ENCODE measurements at places on chromosomes 5 and 9.

GRCh38 chr9:87613265-87614111 is 112.4 kb upstream of the CTSL start:
- no peak for DNase-seq

DNA sequence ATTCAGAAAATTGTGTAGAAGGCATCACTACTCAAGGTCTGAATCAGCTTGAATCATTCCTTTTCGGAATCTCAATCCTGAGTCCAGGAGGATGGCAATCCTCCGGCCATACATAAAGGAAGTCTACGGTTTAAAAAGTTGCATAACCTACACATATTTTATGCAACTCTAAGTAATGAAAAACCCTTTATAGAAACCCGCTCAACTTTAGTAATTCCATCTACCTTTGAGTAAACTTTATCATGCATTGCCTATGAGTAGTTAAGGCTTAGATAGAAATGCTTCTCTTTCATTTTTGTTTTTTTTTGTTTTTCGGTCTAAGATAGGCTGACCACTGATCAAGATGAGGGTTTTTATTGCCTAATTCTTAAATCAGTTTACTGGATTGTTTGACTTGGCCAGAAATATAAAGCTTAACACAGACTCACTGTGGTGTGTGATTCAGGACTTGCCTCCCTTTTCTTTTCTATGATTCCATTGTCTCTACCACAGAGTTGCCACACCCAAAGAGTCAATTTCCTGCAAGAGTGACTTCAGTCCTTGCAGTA is 85.0 kb downstream of the LURAP1L start:
- DNase-seq = no peak

- DNase-seq = no peak
Measured at GRCh38 chr5:150361301-150361700, 3.8 kb downstream of the TCOF1 start.

DNA sequence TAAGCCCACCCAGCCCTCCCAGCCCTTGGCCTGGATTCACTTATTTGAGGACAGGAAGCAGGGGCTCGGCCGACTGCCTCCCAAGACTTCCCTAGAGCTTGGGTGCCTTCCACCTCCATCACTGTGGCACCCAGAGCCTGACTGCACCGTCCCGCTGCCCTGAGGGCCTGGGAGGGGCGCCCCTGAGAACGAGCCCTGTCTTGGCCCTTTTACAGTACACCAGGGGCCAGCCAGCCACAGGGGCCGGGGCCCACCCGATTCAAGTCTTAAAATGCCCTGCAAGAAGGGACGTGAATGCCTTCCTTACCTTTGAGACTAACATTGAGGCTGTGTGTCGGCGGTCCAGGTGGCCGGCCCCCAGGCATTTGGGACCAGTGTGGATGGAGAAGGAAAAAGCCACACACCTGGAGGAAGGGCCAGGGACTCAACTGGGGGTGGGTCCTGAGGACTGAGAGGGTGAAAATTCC is 16.8 kb downstream of the FAM78A start:
- DNase-seq = no peak

DNA sequence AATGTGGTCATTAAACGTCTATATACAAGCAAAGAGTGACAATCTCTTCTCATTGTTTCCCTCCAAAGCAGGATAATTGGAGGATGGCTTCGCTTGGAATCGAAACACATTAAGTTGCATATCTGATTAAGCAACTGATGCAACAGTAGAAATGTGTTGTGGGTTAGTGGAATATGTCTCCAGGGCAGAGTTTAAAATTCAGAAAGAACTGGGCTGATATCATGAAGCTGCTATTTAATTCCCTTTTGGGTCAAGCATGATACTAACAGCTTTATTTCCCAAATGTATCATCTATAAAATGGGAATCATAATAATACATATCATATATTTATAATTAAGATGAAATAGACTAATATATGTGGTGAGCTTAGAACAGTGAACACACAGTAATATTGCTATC is 1763.0 kb upstream of the C9orf72 start:
- DNase-seq = no peak

DNA sequence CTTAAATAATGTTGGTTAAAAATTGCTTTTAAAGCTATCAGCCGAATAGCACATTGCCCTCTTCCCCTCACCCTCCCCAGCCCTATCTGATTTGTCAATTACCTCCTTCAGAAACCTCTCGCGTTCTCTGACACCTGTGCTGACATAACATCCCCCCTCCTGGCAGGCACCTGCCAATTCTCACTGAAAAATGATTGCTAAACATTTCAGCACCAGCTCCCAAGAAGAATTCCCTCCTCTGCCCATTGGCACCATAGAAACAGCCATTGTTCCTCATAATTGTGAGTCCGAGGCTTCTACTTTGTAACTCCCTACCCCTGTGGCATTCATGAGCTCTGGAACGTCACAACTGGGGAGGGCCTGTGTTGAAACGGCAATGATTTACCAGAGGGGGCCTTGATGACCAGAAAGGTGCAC is 20.2 kb downstream of the CDH6 start:
- no peak for DNase-seq

GRCh38 chr9:18437315-18438201 is 36.4 kb upstream of the ADAMTSL1 start:
- DNase-seq = no peak
